ENCODE measurements at places on chromosomes 11 and 22.

GRCh38 chr22:32080904-32081303 is 37.8 kb downstream of the SLC5A1 start:
- DNase-seq: no peak

GRCh38 chr11:129691142-129691541 is 124.5 kb upstream of the TMEM45B start:
- DNase-seq: no peak

GRCh38 chr11:84396521-84396920 is 1110.4 kb upstream of the CCDC90B start:
- DNase-seq: no peak

DNA sequence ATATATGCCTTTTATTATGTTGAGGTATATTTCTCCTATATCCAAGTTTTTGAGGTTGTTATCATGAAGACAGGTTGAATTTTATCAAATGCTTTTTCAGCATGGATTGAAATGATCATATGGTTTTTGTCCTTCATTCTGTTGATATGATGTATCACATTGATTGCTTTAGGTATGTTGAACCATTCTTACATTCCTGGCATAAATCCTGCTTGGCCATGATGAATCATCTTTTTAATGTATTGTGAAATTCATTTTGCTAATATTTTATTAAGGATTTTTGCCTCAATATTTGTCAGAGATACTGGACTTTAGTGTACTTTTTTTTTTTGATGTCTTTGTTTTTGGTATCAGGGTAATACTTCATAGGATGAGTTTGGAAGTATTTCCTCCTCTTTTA is 283.8 kb upstream of the C11orf87 start:
- DNase-seq: no peak

- DNase-seq: no peak
Observed at GRCh38 chr11:65310215-65310614, 4.5 kb upstream of the CDC42EP2 start.

DNA sequence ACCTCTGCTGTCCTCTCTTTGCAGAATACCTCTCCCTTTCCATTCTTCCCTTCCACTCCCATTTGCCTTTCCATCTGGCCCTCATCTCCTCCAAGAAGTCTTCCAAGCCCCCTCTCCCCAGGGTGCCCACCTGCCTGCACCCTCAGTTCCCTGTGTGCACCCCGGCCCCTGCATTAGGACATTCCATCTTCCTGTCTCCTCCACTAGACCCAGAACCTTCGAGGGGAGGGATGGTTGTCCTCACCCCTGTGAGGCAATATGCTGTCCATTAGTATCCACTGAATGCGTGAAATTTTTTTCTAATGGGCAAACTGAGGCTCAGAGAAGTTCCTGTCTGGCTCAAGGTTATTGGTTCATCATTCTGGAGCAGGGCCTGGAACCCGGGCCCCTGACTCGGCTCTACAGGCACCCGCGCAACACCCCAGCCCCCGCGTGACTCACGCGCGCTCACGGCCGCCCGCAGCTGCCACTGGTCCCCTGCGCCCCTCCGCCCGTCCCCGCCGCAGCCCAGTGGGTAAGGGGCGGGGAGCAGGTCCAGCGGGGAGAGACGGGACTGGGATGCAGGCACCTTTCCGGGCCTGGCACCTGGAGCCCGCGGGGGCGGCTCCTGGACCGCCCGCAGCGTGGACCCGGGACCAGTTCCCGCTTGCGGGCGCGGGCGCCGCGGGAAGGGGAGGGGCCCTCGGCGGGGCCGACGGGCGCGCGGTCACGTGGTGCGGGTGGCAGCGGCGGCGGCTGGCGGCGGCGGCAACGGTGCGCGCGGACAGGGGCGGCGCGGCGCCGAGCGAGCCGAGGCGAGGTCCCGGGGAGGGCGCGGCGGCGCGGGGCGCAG is 7.0 kb downstream of the SEPTIN3 start:
- no peak for DNase-seq

- DNase-seq: no peak
Observed at GRCh38 chr11:5922749-5923426, 19.2 kb upstream of the OR56A3 start.

- no peak for DNase-seq
Observed at GRCh38 chr11:36354221-36355003, 58.3 kb downstream of the PRR5L start.

GRCh38 chr22:40853961-40854360 is 2.5 kb downstream of the ST13 start:
- DNase-seq: no peak

- DNase-seq: no peak
Observed at GRCh38 chr22:38614332-38615063, 41.7 kb downstream of the FAM227A start.

- no peak for DNase-seq
Observed at GRCh38 chr11:79150966-79151365, 289.9 kb downstream of the TENM4 start.

DNA sequence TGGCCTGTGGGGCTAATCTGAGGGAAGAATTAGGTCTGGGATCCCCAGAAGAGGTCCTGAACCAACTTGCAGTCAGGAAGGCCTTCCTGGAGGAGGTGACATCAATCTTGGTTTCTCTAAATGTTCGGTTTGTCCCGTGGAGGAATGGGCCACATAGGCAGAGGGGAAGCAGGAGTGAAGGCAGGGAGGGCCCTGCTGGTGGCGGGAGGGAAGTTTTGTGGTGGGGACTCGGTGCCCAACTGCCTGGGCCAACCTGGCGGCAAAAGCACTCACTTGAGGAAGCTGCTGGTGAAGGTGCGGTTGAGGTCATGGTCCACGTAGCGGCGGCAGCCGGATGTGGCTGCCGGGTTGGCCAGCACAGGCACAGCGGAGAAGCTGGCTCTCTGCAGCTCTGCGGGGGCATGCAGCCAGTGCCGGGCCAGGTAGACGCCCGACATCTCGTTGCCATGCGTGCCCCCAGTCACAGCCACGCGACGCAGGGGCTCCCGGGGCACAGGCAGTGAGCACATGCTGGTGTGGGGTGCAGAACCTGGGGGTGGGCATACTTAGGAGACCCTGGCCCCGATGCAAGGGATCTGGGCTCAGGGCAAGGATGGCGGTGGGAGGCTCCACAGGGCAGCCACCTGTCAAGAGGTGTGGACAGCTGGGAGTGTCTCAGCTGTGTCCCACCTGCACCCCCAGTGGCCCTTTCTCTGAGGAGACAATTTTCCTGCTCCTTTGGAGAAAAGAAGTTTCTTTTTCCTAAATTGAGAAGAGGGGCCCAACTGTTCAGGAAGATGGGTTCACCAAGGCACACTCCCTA is 3.8 kb downstream of the ACY3 start:
- DNase-seq: no peak

DNA sequence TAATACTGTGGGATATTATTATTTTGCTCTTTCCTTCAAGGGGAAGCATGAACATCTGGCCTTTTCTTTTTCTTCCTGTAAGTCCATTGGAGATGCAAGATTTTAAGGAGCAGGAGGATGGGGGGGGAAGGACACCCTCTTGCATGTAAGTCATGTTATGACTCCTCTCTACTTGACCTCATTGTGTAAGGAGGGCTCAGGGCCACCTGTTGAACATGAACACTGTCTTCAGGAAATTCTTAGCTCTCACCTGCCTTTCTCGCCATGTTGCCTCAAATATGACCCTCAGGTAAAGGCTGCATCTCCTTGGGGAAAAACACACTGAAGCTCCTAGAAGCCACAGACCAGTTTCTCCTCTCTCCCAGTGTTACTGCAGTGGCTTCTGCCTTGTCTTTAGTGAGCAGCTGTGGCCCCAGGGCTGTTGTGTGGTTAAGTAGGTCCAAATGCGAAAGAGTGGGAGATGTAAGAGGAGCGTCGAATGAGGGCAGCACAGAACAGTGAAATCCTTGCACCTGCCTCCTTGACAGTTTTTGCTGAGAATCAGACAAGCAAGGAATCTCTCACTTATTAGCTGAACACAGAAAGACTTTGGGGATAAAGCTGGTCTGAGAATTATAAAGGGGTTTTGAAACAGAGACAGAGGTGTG is 1.3 kb upstream of the RAG1 start:
- DNase-seq: no peak

DNA sequence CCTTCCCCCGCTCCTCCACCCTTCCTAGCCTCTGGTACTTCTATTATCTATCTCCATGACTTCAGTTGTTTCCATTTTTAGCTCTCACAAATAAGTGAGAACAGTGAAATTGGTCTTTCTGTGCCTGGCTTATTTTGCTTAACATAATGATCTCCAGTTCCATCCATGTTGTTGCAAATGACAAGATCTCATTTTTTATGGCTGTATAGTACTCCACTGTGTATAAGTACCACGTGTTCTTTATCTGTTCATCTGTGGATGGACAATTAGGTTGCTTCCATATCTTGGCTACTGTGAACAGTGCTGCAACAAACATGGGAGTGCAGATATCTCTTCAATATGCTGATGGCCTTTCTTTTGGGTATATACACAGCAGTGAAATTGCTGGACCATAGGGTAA is 6.9 kb upstream of the ABCC8 start:
- no peak for DNase-seq

Measured in cortex of kidney (tissue), 1 donor.